ENCODE measurements at places on chromosomes 6 and 20.

- no peak for DNase-seq
Observed at GRCh38 chr6:118485601-118486550, 62.2 kb upstream of the PLN start.

DNA sequence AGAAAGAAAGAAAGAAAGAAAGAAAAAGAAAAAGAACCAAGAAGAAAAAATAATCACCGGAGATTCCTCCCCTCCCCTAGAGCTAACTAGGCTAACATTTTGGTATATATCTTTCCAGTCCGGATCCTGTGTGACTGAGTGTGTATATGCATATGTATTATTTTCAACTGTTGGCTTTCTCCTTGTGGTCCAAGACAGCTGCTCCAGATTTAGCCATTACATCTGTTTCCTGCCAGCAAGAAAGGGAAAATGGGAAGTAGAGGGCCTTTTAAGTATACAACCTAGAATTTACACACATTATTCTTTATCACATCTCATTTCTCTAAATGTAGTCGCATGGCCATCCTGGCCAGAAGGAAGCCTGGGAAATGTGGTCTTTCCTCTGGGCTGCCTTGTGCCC, 15.2 kb downstream of the SLC52A3 start:
- no peak for DNase-seq

- DNase-seq, result no peak
Observed at GRCh38 chr6:15596186-15596896, 66.5 kb downstream of the DTNBP1 start.

GRCh38 chr6:133865680-133866079, 23.2 kb upstream of the TCF21 start:
- DNase-seq, result no peak

- DNase-seq, result no peak
Observed at GRCh38 chr6:69584913-69585729, 211.7 kb downstream of the LMBRD1 start.
